ENCODE measurements at places on chromosomes 11 and 22.

- peak; percentile 50 for DNase-seq
Observed at GRCh38 chr22:49861642-49862495, 8.2 kb downstream of the ZBED4 start.

DNA sequence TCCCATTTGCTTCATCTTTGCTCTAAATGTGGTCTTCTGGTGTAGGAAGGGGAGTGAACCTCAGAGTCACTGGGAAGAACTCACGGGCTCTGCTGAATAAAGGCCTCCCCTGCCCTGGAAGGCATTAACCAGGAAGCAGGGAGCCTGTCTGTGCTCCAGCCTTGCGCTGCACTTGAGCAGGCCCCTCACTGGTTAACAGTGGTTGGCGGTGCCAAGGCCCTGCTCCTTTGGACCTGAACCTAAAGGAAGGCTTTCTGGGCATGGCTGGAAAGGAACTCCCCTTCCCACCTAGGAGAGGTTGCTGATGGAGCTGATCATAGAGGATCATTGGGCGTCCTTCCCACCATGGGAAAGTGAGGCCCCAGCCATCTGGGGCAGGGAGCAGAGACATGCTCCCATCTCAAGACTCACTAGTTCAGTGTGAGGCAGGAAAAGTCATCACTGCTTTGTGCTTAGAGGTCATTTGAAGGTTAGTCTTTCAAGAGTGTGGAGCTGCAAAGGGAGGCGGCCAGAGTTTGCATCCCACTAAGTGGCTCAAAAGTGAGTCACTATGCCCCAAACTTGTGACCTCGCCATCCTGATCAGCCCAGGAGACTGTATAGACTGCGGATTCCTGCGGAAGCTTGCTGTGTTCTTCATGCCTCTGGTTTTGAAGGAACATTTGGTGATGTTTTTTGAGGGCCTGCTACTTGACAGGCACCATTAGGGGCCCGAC lies 50.4 kb downstream of the DBX1 start:
- no peak for DNase-seq

DNA sequence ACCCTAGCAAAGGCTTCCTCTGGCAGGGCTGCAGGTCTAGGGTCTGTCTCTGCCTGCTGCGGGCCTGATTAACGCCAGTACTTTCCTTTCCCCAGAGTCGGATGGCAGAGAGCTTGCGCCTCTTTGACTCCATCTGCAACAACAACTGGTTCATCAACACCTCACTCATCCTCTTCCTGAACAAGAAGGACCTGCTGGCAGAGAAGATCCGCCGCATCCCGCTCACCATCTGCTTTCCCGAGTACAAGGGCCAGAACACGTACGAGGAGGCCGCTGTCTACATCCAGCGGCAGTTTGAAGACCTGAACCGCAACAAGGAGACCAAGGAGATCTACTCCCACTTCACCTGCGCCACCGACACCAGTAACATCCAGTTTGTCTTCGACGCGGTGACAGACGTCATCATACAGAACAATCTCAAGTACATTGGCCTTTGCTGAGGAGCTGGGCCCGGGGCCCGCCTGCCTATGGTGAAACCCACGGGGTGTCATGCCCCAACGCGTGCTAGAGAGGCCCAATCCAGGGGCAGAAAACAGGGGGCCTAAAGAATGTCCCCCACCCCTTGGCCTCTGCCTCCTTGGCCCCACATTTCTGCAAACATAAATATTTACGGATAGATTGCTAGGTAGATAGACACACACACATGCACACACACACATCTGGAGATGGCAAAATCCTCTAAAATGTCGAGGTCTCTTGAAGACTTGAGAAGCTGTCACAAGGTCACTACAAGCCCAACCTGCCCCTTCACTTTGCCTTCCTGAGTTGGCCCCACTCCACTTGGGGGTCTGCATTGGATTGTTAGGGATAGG lies 18.6 kb downstream of the RSPH14 start:
- DNase-seq: no peak

GRCh38 chr11:71246559-71246958 lies 5.8 kb downstream of the SHANK2 start:
- DNase-seq: no peak

GRCh38 chr11:78830277-78830819 lies 255.7 kb upstream of the NARS2 start:
- no peak for DNase-seq

DNA sequence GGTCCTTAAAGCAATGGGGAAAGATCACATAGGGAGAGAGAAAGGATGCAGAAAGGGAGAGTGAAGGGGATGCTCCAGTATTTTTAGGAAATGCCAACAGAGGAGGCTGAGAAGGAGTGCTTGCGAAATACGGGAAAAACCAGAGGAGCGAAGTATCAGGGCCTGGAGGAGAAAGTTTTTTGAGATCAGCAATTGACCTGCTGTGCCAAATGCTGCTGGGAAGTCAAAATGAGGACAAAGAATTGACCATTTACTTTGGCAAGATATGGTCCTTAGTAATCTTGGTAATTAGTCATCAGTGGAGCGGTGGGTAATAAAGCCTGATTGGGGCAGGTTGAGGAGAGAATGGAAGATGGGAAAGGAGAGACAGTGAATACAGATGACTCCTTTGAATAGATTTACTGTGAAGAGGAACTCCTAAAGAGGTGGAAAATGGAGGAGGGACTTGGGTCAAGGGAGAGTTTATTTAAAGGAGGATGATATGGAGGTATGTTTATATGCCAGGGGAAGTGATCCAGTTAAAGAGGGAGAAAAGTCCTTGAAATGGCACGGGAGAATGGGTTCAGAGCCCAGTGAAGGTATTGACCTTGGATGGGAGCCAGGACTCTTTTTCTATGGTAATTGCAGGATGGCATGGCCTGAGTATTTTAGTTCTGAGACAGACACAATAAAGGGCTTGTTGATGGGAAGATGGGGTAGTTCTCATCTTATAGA lies 111.5 kb downstream of the PKNOX2 start:
- peak; percentile 24 for DNase-seq

GRCh38 chr11:20599221-20600019 lies at the start of gene SLC6A5:
TSS of gene SLC6A5 (plus strand) at chr11:20599608. CDS start at chr11:20599673, 65 bp downstream.
- DNase-seq: peak; percentile 38

GRCh38 chr22:46617207-46617985 lies 2.8 kb upstream of the GRAMD4 start:
- no peak for DNase-seq

GRCh38 chr22:23894710-23895598 lies 771 bp downstream of the MIF start:
- peak; percentile 61 for DNase-seq

DNA sequence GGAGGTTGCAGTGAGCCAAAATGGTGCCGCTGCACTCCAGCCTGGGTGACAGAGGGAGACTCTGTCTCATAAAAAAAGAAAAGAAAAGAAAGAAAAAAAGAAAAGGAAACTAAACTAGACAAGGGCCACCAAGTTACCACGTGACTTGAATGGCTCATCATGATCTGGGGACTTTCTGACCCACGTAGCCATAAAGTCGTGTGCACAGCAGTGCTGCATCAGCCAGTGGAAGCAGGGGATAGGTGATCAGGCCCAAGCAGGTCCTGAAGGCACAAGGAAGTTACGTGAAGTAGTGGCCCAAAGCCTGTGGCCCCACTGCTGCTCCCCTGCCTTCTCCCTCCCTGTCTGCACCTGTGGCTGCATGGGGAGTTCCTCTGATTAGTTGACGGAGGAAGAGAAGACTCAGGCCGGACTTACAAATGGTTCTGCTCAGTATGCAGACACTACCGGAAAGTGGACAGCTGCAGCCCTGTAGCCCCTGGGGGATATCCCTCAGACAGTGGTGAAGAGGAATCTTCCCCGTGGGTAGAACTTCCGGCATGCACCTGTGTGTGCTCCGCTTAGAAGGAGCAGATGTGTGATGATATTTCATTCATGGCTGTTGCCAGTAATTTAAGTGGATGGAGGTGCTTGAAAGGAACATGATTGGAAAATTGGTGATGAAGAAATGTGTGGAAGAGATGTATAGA lies 18.2 kb upstream of the CD81 start:
- no peak for DNase-seq

DNA sequence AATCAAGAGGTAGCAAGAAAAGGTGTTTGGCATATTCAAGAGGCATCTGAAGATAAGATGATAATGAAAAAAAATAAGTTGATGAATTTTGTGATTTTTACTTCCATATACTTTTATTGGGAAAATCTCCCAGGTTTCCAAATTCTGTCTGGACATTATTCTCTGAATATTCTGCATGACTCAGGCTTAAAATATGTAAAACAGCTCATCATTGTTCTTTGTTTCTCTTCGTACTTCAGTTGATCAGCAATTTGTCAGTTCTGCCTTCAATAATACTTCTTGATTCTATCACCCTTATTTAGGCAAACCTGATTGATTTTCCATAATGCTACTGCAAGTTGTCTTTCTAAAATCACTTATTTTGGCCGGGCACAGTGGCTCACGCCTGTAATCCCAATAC lies 30.2 kb downstream of the GTF2H1 start:
- DNase-seq: no peak

DNA sequence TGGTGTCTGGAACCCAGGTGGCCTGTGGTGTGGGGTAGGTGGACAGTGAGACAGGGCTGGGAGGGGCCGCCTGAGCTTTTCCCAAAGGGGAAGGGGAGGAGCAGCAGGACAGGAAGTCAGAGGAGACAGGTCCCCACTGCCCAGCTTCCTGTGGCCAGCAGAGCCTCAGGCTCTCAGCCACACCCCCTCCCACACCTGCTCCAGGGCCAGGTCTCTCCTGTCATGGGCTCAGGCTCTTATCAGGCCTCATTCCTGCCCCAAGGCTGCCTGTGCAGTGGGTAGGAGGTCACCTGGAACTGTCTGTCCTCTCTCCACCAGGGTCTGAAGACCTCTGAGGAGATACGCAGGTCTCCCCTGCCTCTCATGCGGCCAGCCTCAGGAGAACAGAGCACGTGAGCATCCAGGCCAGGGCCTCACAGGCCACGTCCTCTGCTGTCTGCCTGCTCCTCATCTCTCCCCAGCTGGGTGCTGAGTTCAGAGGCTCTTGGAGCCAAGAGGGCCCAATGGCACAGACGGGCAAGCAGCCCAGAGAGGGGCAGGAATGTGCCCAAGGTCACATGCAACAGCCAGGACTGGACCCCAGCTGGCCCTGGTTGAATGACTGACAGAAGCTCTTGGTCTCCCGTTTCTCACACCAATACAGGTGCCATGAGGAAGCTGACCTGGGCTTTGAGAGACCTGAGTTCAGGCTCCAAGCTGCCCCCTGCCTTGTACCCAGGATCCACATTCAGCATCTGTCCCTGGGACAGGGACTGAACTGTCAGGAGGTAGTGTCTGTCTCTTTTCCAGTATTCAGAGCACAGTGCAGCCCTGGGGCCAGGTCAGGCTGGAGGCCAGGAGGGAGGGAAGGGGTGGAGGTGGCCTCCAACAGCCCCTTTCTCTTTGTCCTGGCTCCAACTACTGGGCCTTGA lies 16.7 kb downstream of the STARD10 start:
- DNase-seq: no peak

- DNase-seq: no peak
Observed at GRCh38 chr11:121671283-121672168, 218.8 kb upstream of the SORL1-AS1 start.

DNA sequence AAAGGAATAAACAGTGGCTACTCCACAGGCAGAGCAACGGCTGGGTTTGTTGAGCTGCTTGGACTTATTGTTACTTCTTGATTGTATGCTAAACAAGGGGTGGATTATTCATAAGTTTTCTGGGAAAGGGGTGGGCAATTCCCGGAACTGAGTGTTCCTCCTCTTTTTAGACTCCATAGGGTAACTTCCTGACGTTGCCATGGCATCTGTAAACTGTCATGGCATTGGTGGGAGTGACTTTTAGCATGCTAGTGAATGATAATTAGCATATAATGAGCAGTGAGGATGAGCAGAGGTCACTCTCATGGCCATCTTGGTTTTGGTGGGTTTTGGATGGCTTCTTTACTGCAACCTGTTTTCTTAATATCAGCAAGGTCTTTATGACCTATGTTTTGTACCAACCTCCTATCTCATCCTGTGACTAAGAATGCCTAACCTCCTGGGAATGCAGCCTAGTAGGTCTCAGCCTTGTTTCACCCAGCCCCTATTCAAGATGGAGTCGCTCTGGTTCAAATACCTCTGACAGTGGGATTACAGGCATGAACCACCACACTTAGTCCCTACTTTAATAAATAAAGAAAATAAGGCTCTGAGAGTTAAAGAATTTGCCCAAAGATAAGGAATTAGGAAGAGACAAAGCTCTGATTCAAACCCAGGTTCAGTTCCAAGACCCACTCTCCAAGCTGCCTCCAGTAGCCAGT lies 65.6 kb upstream of the CLMP start:
- peak; percentile 4 for DNase-seq

- no peak for DNase-seq
Observed at GRCh38 chr22:40236131-40236665, 58.5 kb downstream of the TNRC6B start.

- no peak for DNase-seq
Observed at GRCh38 chr11:85867751-85868150, 12.6 kb downstream of the CCDC83 start.

GRCh38 chr22:26172389-26172990 lies 3.2 kb downstream of the SEZ6L start:
- peak; percentile 54 for DNase-seq

- no peak for DNase-seq
Observed at GRCh38 chr11:115677190-115677589, 173.0 kb upstream of the CADM1 start.

GRCh38 chr22:28950617-28951411 lies 67.4 kb downstream of the ZNRF3 start:
- DNase-seq: no peak

- no peak for DNase-seq
Observed at GRCh38 chr11:7506243-7506642, 7.6 kb upstream of the PPFIBP2 start.

DNA sequence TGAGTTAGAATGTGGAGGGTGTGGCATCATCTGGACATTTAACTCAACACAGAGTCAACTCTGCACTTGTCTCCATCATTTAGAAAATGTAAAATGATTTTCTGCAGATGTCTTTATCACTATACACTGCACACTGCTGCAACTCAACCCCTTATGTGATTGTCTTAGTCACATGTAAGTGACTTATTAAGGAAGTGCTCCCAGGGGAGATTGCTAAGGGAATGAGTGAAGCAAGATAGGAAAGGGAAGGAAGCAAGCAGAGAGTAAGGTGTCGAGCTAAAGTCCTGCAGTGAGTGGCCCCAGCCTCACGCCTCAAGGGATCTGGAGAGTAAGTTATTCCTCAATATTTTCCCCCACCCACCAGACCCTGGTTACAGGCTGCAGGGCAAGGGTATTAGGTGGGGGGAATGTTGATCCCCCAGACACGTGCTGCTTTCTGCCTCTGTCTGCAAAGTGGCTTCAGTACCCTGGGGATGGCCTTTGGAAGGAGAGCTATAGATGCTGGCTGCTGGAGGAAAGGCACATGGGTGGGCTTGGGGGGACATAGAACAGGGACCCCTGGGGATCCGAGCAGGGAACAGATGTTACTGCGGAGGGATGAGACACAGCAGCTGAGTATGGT lies 7.2 kb upstream of the CBX6 start:
- DNase-seq: peak; percentile 64

Measured in suppressor macrophage treated with lipopolysaccharide for 1 hour (primary cell).